Stimulated activated CD8-positive, alpha-beta memory T cell treated with anti-CD3 and anti-CD28 coated beads, Interleukin-7, amount 100 ng/mL, for 24 hours (primary cell): ENCODE measurements at places on chromosomes 1 and 21.

DNA sequence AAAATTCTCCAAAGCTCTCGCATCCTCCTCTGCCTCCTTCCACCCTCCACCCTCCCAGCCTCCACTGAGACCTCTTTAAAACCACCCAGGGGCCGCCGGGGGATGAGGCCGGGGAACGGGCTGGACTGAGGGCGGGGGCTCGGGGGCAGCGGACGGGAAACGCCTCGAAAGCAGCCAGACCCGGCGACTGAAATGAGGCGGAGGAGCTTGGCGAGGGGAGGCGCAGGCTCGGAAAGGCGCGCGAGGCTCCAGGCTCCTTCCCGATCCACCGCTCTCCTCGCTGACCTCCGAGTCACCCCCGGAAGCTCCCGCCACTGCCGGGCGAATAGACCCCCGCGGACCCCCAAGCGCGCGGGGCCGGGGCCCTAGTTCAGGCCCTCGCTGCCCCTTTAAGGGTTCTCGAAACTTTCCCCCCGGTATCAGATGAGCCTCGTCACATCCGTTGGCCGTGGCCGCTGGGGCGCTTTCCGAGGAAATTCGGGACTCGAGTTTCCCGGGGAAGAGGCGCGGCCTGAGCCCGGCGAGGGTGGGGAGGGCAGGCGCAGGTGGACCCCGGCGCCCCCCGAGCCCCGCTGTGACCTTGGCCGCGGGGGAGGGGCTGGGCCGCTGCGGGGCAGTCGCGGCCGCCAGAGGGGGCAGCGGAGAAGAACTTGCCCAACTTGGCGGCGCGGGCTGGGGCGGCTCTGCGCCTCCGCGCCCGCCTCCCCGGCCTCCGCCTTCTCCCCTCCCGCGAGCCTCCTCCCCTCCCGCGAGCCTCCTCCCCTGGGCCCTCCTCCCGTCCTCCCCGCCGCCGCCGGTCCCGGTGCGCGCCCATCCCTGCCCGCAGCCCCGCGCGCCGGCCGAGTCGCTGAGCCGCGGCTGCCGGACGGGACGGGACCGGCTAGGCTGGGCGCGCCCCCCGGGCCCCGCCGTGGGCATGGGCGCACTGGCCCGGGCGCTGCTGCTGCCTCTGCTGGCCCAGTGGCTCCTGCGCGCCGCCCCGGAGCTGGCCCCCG lies at the start of gene BACE2:
BACE2 (plus strand) TSS at position 813 of the 995 bp plus-strand sequence; CDS start at position 917, 104 bp downstream.
- DNase-seq = no peak

GRCh38 chr1:182888736-182889531 lies 49.8 kb downstream of the DHX9 start:
- DNase-seq = no peak

- DNase-seq = no peak
Observed at GRCh38 chr1:22114083-22115012, 28.5 kb downstream of the WNT4 start.

- no peak for DNase-seq
Observed at GRCh38 chr1:117565745-117566455, 39.9 kb upstream of the TENT5C start.

DNA sequence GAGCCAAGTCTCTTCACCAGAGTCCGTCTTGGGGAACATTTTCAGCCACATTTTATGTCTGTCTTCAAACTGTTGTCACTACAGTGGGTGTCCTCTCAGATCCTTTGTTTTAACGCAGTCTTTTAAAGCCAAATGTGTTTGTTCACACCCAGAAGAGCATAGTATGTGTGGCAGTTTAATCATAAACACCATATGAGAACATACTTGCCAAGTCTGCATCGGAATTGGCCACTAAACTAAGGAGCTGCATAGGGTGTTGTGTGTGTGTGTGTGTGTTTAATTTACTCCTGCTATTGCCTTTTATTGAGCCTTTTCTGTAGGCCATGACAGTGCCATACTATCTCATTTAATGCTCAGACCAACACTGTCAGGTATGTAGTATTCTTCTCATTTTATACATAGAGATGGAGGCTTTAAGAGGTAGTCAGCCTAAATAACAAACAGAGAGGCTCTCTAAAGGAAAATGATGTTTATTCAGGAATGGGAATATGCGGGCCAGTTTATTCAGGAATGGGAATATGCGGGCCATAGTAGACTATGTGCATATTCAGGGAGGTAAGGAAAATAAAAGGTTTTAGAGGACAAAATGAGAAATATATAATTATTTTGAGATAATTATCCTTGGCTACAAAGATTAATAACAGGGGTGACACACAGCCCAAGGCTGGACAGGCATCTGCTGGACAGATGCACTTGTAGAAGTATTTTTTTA lies 67.9 kb upstream of the L1TD1 start:
- no peak for DNase-seq

GRCh38 chr1:184395370-184395769 lies 8.5 kb downstream of the C1orf21 start:
- no peak for DNase-seq

DNA sequence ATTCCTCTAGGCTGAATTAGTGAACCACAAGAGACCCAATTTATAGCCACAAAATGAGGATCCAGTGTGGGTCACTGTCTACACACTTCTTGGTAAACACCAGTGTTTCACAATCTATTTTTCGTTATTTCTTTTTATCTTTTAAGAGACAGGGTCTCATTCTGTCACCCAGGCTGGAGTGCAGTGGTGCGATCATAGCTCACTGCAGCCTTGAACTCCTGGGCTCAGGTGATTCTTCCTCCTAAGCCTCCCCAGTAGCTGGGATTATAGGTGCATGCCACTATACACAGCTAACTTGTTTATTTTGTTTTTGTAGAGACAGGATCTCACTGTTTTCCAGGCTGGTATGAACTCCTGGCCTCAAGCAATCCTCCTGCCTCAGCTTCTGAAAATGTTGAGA lies 29.3 kb upstream of the SLC45A3 start:
- DNase-seq = no peak
